ENCODE measurements at places on chromosomes 7 and 10.
A peak's percentile ranks its signal among the peaks of the same experiment; 100 is the strongest.

GRCh38 chr7:71668572-71668971 is 536.6 kb downstream of the GALNT17 start:
- DNase-seq: no peak

GRCh38 chr10:86520871-86521677 is 518 bp downstream of the WAPL start:
- peak; percentile 55 for DNase-seq

DNA sequence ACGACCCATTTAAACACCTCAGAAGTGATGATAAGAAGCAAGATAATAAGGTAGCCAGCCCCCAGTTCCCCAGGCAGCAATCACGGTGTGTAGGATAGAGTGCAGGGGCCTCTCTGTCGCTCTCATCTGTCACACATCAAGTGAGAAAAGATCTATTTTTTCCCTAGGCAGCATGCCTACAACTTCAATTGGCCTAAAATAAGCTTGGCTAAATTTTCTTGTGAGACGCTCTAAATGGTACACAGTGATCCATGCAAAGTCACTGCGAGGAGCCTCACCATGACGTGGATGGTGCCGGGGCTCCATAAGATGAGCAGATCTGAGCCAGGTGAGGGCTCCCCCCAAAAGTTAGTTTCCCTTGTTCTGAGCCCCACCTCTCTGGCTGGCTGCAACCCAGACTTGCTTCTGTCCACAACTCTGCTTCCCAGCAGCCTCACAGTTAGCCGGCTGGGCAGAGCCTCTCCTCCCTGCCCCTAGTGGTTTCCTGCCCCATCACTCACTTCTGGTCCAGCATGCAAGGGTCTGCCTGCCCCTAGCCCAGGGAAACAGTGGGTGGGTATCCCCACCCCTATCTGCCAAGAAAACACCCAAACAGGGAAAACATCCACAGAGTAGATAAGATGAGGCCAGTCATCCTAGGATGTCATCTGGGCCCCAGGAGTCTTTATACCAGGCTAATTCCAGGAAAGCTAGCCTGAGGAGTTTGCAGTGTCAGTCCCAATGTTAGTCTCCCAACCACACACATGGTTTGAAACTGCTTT is 342.1 kb downstream of the GRID1 start:
- DNase-seq: no peak

- no peak for DNase-seq
These were observed 214.6 kb upstream of the KLF6 start for GRCh38 chr10:3999642-4000041.

DNA sequence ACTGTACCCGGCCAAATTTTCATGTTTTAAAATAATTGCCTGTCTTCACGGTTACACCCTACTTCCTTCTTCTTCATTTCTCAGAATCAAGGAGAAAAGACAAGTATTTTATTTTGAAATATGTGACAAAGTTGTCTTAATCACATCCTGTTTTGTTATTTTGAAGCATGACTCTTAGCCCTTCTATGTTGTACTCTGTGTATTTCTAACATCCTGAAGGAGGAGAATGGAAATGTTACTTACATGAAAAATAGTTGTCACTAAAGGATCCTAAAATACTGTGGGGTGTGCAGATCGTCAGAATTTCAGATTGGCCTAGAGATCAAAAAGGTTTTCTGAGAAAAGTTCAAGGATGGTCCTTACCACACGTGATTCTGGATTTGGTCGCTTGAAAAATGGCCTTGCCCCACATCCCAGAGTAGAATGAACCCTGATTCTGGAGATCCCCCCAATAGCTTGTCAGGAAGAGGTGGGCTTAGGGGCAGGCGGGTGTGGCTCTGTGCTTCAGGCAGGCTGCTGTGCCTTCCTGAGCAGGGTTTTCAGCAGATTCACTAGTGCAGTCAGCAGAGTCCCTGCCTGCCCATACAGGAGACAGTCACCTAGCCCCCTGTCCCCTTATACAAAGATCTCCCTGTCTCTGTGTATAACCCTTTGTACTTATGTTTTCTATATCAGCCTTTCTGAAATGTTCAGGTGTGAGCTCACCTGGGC is 8.6 kb downstream of the UPP1 start:
- DNase-seq: no peak

- DNase-seq: no peak
These were observed 621 bp upstream of the MORN4 start for GRCh38 chr10:97633921-97634320.

- DNase-seq: no peak
These were observed 3.7 kb upstream of the HDAC9 start for GRCh38 chr7:18491871-18492270.

DNA sequence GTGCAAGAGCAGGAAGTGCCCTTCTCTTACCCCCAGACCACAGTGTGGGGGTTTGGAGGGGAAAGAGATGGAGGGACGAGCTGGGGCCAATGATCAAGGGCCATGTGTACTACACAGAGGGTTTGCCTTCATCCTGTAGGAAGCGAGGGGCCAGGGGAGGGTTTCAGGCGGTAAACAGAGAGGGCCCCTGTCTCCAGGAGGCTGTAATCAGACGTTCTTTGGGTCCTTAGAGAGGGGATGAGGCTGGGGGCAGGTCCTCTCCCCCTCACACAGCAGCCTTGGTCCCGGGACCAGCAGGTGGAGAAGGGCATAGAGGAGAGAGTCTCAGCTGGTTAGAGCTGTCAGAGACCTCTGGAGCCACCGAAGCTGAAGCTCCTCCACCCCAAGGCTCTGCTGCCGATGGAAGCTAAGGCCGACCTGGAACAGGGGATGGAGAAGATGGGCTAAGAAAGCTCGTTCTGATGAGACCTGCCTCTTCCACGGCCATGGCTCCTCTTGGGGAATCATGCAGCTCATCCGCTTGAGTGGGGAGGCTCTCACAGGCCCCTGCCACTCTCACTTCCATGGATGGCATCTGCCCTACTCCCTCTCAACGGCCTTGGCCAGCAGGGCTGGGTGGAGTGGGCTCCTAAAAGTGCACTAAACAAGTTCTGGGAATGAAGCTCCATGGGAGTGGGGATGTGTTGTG is 3.5 kb downstream of the LOXL4 start:
- no peak for DNase-seq

GRCh38 chr10:35819736-35820135 is 177.6 kb upstream of the FZD8 start:
- no peak for DNase-seq

DNA sequence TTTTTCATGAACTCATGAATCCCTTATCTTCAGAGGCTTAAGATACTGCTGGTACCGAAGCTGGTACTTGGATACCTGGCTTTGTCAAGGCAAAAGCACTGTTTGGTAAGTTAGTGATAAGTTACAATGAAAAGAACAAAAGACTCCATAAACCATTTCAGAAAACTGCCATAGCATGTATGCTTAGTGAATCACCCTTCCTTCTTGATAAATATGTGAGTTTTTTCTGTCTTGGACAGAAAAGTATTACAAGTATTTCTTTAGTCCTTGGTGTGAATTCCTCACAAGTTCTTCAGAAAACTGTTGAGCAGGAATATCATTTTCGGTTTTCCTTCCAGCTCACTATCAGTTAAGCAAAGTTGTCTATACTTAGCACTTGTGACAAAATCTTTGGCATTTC is 25.6 kb downstream of the PUS7 start:
- DNase-seq: no peak

- DNase-seq: no peak
These were observed 811.4 kb downstream of the REEP3 start for GRCh38 chr10:64332551-64332950.

- DNase-seq: no peak
These were observed 21.2 kb downstream of the PRKCQ start for GRCh38 chr10:6558759-6559461.

DNA sequence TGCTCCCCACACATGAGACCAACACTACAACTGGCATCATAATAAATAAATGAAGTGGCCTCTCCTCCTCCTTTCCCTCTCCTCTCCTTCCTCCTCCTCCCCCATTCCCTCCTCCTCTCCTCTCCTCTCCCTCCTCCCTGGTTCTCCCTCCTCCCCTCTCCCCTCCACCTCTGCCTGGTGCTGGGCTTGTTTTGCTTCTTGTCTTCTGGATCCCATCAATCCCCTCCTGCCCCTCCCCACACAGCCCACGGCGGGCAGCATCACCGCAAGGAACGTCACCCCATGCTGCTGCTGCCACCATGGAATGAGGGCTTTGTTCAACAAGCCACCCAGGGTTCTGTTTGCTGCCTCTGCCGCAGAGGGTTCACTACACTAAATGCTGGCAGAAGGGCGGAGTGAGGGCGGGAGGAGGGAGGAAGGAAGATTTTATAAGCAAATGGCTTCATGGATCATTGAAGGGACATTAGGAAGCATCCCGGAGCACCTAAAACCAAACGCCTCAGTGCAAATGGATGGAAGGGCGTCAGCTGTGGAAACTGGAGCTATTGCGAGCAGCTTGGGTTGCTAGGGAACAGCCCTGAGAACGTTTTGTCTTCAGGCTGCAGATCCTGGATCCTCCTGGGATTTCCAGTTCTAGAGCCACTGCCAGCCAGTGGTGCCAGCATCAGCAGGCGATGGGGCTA is 379.7 kb upstream of the ZMIZ1 start:
- no peak for DNase-seq

- DNase-seq: no peak
These were observed 63.3 kb upstream of the THSD7A start for GRCh38 chr7:11895337-11895736.

DNA sequence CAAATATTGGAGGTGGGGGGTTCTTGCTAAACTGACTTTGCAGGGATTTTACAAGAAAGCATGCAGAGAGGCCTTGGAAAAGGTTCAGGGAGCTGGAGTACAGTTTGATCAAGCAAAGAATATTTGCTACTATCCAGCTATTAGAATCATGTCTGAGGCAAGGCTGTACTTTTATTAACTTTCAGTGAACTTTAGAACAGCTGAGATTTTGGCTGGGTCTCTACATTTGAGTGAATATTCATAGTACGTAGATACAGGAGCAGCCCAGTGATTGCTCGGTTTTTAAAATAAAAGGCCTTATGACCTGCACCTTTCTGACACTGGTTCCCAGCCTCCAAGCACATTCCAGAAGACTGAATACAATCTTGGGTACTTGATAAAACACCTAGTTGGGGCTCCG is 496.8 kb upstream of the AKR1E2 start:
- DNase-seq: no peak

DNA sequence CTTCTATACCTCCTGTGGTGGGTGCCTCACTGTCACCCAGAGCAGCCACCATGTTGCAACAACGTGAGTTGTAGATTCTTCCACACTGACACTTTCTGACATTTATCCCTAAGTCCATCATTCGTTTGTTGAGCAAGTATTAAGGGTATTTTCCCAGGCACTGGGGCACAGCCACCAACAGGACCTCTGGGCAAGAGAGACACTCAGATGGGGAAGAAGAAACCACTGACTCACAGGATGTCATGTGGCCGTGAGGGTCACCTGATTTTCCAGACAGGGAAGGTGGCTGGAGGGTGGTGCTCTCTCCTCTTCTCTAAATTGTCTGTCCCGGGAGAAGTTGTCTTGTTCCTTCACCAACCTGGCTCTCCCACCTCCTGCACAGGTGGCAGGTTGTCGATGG is 51.7 kb upstream of the PPIF start:
- no peak for DNase-seq

DNA sequence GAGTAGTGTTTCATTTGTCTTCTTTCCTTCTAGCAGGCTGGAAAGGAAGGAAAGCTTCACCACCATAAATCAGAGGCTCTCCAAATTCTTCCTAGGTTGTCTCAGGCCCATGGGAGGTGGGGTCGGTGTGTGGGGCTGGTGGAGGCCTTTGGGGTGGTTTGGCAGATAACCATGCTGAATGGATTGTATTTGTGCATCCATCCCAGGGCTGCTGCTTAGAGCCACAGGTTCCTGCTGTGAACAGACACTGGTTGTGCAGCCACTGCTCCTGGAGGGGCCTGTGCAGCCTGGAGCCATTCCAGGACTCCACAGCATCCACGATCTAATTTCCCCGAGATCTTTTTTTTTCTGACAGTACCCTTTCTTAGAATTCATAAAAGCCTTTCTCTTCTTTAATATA is 741.8 kb downstream of the SUGCT start:
- DNase-seq: no peak

- no peak for DNase-seq
These were observed 84.1 kb upstream of the LRRC4 start for GRCh38 chr7:128115336-128115820.

DNA sequence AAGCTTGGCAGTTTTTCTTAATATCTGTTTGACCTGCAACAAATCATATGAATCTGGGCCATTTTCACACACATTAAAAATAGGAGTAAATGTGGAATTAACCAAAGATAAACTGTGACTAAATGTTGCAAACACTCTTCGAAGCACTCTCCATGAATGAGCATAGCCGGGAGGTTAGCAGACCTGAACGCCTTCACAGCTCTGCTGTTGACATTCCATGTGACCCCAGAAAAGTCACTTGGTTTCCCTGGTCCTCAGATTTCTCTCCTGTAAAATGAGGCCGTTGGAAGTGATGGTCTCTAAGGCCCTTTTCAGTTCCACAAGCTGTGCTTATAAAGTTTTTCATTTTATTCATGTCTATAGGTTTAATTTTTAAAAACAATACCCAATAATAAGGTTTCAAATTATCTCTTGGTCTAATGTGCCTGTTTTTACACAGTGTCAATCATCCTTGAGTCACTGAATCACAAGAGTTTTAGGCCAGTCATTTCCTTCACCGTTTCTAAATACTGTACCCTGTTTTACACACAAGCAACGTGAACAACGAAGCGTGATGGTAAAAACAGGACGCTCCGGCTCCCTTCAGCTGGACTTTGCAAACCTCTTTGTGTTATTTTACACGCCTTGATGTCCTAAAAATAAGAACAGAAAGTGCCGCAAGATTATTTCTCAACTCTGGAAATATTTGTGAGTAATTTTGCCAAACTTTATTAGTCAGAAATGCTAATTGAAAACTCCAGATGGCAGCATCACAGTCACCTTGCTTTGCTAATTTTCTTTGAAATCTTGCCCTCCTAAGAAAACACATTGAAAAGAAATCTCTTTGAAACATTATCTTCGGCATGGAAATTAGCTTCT is 38.6 kb upstream of the MET start:
- DNase-seq: no peak

GRCh38 chr7:158107806-158108205 is 479.8 kb downstream of the PTPRN2 start:
- DNase-seq: no peak

DNA sequence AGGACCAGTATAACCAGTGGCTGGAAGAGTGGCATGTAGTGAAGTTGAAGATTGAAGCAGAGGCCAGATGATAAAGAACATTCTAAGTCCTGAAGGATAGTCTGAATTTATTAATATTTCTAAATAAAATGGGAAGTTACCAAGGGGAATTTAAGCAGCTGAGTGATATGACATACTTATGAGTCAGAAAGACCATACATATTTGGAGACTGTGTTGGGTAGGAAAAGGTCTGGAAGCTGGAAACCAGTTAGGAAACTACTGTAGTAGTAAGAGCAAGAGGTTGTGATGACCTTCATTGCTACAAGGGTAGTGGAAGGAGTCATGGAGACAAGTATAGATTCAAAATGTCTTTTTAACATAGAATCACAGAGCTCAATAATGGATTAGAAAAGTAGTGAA is 752.3 kb downstream of the SUGCT start:
- DNase-seq: no peak

GRCh38 chr7:23594879-23595604 is 2.1 kb upstream of the CCDC126 start:
- no peak for DNase-seq

DNA sequence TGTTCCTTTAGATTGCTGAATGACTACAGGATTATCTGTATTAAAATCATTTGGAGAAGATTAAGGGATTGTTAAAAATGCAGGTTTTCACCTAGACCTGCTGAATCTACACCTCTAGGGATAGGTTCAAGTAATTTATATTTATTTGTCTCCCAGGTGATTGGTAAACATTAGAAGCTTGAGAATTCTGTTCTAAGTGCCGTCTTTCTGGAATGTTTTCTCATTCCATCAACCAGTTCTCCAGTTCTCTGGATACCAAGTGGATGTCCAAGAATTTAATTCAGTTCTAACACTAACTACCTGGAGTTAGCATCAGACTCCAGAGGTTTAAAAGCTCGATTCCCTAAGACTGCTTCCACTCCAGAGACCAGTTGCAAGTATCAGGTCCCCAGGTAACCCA is 110.9 kb downstream of the PRTFDC1 start:
- no peak for DNase-seq
